ENCODE measurements at places on chromosomes 5 and 9. TPM values are rescaled to one million over a fixed set of nuclear protein-coding genes. Genes with fewer than 3 reads are reported as not detected.

Gene SLCO6A1
- not detected for total RNA-seq

Gene CNTNAP3B
- 20.1 TPM for total RNA-seq

Gene GABRG2
- not detected for total RNA-seq

Gene LHX6
- total RNA-seq, result 20.9 TPM

Gene SOHLH1
- not detected for total RNA-seq

Gene GHR
- 145 TPM for total RNA-seq

Gene ADAMTS2
- 79.4 TPM for total RNA-seq

Gene TLX3
- not detected for total RNA-seq

Gene SPATA31A3
- not detected for total RNA-seq

Gene INSL6
- total RNA-seq, result not detected

Gene MATR3
- total RNA-seq, result 115 TPM

Gene STXBP1
- total RNA-seq, result 77.0 TPM

Gene DDX4
- not detected for total RNA-seq

Gene BTNL8
- 0.96 TPM for total RNA-seq

Gene CATSPER3
- total RNA-seq, result 0.61 TPM

DNA sequence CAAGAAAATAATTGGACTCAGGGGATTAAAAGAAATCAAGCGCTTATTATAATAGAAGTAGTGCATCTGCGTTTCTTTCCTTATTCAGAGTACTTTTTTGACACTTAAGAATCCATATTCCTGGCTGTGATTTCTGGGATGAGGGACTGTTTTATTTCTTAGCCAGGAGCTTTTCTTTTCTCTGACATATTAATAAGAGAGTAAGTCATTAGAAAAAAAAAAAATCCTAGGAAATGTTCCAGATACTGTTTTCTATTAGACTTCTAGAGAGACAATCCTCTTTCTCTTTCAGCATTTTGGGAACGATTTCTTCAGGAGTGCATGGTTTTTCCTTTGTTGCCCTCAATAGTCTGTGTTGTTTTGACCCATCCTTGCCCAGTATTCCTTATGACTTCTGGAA lies 8.3 kb upstream of the ABCA1 start:
- no peak for DNase-seq

DNA sequence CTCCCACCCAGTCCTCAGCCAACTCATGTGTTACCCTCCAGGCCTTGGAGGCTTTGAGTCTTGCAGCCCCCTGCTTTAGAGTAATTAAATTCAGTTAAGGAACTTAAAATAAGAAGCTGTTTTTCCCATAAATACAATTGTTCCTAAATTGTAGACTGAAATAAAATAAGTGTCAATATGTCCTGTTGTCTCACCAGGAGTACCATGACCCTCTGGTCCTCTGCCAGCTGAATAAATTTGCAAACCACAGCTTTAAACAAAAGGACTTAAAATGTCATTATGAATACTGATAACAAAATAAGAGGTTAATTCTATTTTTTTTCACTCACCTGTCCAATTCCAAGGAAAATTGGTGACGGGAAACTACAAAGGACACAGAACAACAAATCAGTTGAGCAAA lies 15.6 kb downstream of the SLC35D2 start:
- DNase-seq, result no peak

DNA sequence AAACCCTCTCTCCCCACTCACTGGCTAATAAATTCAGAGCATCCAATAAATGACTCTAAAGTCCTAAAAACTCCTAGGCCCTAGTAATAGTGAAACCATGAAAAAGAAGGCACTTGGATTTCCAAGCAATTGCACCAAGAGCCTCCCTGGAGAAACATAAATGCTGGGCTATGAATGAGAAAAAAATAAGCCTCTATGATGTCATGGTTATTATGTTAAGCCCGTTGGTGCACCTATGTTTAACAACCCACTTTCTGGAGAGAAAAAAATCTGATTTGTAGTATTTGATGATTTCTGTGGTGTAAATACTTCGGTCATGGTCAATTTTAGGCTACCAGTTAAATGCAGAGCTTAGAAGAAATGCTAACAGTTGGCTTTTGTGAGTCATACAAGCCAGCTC lies 8.4 kb downstream of the CFAP90 start:
- DNase-seq, result no peak

- DNase-seq, result no peak
Measured at GRCh38 chr5:180852495-180852894, 8.6 kb downstream of the ZFP62 start.

- no peak for DNase-seq
Measured at GRCh38 chr5:36535378-36535777, 71.0 kb upstream of the SLC1A3 start.

- DNase-seq, result no peak
Measured at GRCh38 chr5:73816656-73817420, 190.8 kb downstream of the ARHGEF28 start.

- no peak for DNase-seq
Measured at GRCh38 chr5:1494780-1495524, 28.8 kb downstream of the LPCAT1 start.

GRCh38 chr5:21889581-21889980 lies 963.6 kb downstream of the CDH12 start:
- DNase-seq, result no peak

DNA sequence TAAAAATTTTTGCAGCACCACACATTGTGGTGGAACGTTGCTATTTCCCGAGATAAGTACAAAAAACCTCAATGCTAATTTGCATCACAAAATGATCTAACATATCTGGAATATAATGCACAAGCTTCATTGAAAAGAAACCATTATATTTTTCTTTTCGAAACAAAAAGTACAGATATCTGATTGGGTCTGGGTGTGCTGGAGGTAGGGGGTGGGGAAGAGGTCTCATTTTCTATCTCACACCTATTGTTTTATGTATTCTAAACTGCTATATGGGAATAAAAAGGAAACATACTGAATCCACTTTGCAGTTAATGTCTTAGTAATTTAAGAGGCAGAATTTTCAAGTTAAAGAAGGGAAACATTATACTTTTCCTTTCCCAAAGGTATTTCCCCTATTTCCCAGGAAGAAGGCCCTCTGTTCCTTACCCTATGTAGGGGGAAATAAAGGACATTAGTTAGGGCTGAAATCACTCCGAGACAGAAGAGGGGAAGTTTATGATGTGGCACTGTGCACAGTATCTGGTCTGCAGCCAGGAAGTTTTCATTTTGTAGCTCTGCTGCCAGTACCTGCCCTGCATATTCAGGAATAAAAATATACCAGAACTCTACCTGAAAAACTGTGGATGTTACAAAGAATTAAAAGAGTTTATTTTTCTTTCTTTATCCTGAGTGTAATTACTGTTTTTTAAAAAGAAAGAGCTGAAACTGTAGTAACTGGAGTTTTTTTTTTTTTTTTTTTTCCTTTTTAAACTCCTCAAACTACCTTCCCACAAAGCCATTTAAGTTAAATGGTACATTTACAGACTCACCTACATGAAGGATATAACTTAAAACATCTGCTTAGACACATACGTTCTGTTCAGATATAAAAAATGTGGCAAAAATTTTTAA lies 7.4 kb downstream of the MEF2C start:
- DNase-seq, result no peak

DNA sequence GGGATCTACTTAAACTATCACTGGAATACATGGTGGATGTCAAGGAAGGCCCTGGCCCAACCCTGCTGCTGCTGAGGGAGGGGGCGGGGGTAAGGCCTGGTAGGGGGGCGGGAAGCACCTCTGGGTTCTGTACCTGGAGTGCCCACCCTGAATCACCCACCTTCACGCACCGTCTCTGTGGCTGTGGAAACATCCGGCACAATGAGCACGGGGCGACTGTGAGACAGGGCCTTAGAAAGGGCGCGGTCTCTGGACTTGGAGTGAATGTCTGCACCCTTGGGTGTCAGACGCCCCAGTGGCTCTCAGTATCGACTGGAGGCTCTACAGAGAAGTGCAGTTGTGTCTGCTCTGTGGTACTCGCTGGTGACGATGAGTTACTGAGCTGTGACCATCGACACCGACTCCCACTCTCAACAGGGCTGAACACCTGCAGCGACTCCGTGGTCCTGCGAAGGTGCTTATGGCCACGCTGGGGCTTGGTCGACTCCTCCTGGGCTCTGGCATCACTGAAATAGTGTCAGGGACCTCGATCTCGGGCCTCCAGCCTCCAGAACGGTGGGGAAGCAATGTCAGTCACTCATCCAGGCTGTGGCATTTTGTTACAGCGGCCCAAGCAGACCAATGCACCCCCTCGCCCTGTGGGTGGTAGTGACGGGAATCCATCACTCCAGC lies 25.5 kb upstream of the SLC6A19 start:
- DNase-seq, result peak; percentile 82

- DNase-seq, result no peak
Measured at GRCh38 chr5:16733331-16734006, 116.7 kb upstream of the RETREG1 start.

GRCh38 chr5:172541099-172541772 lies 86.9 kb upstream of the SH3PXD2B start:
- peak; percentile 20 for DNase-seq

GRCh38 chr9:94630833-94631232 lies 8.5 kb downstream of the FBP1 start:
- no peak for DNase-seq

GRCh38 chr5:72202331-72202825 lies 95.1 kb downstream of the MAP1B start:
- DNase-seq, result no peak

DNA sequence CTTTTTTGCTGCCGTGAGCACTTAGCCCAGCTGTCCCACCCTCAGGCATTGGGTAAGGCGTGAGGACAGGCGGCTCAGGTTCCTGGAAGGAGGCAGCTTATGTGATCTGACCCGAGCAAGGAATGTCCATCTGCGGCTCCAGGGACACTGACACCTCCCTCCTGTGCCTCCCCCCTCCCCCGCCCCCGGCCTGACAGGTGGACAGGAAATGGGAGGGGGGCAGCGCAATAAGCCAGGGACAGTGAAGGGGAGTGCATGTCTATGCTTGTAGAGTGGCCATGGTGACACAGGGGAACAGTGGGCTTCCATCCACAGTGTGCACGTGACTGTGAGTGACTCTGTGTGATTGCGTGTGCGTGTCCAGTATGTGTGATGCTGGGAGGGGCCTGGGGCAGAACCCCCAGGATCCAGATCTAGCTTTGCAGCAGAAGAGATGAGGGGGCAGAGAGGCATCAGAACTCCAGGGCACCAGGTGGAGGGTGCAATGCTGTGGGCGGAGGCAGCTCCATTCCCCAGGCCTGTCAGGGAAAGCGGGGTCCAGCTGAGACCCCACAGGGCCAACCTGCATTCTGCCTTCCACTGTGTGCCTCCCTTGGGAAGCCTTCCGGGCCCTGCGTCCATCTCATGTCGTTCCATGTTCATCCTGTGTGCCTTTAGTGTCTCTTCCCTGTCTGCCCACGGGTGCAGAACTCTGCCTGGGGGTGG lies 30.5 kb downstream of the CNTFR start:
- DNase-seq, result no peak

GRCh38 chr9:25260046-25260445 lies 418.2 kb downstream of the TUSC1 start:
- no peak for DNase-seq

DNA sequence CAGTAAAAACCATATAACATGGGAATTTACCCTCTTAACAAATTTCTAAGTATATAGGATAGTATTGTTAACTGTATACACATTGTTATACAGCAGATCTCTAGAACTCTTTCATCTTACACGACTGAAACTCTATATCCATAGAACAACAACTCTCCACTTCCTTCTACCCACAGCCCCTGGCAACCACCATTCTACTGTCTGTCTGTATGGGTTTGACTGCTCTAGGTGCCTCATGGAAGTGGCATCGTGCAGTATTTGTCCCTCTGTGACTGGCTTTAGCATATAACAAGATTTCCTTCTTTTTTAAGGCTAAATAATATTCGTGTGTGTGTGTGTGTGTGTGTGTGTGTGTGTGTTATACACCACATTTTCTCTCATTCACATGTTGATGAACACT lies 100.7 kb downstream of the ZNF462 start:
- no peak for DNase-seq

- no peak for DNase-seq
Measured at GRCh38 chr5:43582082-43583005, 20.6 kb upstream of the NNT start.

GRCh38 chr5:81506900-81507588 lies 113.1 kb upstream of the ACOT12 start:
- DNase-seq, result no peak

DNA sequence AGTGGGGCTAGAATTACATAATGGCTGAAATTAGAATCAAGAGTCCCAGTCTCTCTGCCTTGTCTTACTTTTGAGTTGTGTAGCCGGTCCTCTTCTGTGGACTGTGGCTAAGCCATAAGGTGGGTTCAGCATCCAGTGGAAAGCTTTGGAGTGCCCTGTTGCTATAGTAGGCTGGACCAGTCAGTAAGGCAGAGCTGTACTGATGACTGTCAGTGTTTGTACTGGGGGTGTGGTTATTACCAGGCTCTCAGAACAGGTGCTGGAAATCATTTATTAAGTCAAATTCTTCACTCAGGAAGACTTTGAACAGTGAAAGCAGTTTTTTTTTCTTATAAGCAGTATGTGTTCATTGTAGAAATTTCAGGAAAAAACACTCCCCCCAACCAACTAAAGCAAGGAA lies 129.4 kb downstream of the ZSWIM6 start:
- DNase-seq, result no peak

DNA sequence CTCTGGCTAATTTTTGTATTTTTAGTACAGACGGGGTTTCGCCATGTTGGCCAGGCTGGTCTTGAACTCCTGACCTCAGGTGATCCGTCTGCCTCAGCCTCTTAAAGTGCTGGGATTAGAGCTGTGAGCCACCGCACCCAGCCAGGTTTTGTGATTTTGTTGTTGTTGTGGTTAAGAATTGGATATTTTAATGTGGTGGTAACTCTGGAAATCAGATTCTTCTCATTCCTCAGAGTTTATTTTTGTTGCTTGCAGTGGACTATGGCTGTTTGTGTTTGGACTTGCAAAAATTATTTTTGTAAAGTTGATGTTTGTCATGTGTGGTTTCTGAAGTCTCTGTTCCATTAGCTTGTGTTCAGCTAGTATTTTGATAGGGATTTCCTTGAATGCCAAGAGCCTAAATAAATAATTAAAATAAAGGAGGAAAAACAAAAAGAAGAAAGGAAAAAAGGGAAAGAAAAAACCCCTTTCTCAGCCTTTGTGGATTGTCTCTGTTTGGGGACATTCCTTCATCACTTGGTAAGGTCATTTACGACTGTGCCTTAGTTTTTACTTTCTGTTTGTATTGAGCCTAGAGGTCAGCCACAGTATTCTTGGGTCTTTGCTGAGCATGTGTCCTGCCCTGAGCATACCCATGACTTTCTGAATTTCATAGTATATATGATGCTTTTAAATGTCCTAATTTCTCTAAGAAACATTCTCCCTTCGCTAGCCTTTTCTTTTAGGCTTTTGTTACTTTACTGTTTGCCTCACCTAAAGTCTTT lies 37.3 kb downstream of the PBX3 start:
- DNase-seq, result no peak

DNA sequence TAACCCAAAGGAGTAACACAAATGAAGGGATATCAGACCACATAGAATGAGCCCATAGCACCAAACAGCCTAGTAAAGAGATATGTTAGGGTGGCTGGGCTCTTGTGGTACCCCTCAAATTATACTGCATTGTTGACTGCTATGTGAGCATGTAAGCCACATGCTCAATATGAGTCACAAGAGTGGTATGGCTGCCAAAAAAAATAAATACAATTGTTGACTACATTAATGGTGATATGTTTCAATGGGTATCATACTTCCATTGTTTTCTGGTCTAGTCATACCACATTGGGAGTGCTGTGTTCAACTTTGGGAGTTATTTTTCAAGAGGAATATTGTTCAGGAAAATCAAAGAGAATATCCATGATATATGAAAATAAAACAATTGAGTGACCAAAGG lies 162.4 kb upstream of the PIK3R1 start:
- DNase-seq, result no peak

GRCh38 chr5:78287833-78288232 lies 6.7 kb downstream of the AP3B1 start:
- no peak for DNase-seq

GRCh38 chr9:17955409-17955808 lies 376.5 kb downstream of the SH3GL2 start:
- no peak for DNase-seq

Data from mesenteric fat pad (tissue), 1 donor.